Renal cortex interstitium (tissue), 15 donors: ENCODE measurements at places on chromosomes 7 and 10.

DNA sequence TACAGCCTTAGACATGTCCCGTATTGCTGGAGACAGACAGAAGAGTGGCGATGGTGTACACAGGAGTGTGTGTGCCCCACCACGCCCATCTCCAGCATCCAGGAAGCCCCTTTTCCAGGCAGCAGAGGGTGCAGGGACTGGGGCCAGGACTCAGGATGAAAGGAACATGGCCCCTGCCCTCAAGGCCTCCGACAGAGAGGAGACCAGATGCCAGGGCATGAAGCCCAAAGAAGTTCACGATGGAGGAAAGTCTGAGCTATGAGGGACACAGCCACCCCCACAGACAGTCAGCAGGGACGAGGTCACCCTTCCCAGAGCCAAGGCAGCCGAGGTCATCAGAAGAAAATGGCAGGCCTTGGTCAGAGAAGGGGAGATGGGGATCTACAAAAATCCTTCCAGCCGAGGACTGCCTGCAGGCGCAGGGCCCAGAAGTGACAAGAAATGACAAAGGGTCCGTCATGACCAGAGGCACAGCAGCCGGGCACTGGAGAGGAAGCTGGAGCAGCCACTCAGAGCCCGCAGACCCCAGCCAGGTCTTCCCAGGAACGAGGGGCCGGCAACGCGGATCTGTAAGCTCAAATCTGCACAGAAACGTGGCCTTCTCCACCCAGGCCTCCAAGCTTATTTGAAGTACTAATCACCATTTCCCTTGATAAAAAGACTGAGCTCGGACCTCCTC lies 78.7 kb upstream of the PPP2R2D start:
- no peak for DNase-seq

- no peak for DNase-seq
These were observed 13.8 kb upstream of the HOXA2 start for GRCh38 chr7:27116031-27116961.

- no peak for DNase-seq
These were observed 47.8 kb downstream of the PROSER2 start for GRCh38 chr10:11870900-11871400.

- DNase-seq: no peak
These were observed 133.3 kb downstream of the STRA8 start for GRCh38 chr7:135366843-135367508.

- no peak for DNase-seq
These were observed 1087.0 kb upstream of the LRRTM3 start for GRCh38 chr10:65838811-65839210.

DNA sequence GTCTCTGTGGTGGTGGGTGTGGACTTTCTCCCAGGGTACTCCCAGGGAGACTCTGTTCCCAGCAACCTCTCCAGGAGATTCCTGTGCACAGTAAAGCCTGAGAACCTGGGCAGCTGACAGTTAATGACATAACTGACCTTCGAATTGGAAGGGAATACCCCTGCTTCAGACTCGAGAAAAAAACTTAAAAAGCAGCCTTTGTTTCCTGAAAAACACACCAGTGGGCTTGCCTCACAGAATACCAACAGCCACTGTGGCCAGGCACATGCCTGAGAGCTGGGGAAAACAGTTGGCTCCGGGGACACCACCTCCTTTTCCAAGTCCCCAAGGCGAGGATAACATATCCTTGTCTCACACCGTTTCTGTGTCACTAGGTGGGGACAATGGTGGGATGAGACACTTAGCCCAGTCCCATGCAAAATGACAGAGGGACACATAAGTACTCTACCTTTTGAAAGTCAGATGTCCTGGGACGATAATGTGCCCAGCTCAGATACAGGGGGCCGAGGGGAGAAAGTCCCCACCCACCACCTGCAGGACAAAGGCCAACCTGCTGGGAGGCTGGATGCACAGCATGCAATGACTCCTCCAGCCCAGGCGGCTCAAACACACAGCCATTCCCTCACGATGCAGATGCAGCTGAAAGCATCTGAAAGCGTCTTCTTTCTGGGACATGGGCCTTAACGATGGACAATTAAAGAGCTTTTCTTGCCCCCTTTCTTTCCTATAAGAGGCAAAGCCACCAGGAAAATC lies 65.6 kb downstream of the HIPK2 start:
- no peak for DNase-seq

- DNase-seq: no peak
These were observed 73.2 kb downstream of the SFMBT2 start for GRCh38 chr10:7337431-7338171.

GRCh38 chr7:114972567-114972966 lies 50.7 kb downstream of the MDFIC start:
- no peak for DNase-seq

- DNase-seq: no peak
These were observed 28.1 kb downstream of the LRGUK start for GRCh38 chr7:134155206-134155605.

DNA sequence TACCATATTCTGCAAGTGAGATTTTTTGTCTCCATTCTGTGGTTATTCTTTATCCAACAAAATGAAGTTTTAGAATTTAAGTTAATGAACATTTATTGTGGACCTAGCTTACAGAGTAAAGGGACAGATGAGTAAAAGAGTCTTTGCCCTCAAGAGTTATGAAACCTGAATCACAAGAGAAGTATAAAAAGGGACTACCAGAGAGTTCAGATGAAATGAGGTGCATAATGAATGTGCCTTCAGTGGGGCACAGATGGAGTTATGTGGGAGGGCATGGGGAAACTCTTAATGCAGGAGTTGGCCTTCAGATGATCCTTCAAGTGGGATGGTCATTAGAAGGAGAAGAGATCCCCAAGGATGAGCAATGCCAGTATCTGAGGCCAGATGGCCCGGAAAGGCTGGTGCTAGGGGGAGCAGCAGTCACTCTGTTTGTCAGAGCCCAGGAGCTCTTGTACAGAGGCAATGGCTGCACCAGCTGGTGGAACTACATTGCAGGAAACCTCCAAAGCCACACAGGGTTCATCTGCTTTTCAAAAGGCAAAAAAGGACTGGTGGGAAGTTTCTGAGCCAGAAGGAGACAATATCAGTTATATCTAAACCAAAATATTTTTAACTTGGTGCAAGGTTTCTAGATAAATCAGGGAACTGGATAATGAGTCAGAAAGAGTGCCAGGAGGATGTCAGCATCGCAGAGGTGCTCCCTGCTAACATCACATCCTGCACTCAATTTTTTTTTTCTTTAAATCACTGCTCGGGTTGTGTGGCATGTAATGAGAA lies 162.0 kb downstream of the KLF6 start:
- no peak for DNase-seq

- no peak for DNase-seq
These were observed 18.9 kb downstream of the IFT22 start for GRCh38 chr7:101302641-101303101.

GRCh38 chr10:117007080-117007479 lies 2.1 kb upstream of the SHTN1 start:
- DNase-seq: no peak

GRCh38 chr7:110484356-110484755 lies 606.6 kb upstream of the LRRN3 start:
- no peak for DNase-seq

- no peak for DNase-seq
These were observed 200.3 kb upstream of the LYZL2 start for GRCh38 chr10:30829901-30830300.

DNA sequence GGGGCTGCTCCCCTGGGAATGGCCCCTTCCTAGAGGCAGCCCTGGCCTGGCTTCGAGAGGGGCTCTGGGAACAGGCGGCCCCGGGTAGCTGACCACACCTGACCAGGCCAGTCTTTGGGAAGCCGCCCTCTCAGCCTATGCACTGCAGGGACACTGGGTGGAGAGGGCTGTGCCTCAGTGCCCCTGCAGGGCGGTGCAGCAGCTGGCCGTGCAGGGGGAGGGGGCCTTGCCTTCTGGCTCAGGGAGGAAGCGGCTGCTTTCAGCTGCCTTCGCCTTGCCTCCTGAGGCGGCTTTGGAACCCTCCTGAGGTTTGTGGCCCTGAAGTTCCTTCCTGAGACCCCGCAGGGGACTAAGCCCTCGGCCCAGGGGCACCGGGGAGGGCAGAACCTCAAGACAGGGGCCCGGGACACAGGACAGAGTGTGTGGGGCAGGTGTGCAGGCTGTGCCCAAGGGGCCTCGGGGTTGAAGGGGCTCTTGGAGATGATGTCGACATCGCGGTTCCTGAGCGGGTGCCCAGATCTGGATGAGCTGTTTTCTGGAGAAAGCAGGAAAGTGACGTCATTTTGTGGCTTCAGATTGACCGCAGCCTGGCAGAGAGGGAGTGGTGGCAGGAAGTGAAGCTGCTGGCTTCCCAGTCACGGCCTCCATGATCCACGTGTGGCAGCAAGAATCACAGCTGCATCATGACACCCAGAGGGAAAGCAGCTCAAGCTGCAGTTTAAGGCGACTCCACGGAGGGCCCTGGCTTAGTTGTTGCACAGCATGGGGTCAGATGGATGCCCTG lies 17.7 kb downstream of the ADAM8 start:
- no peak for DNase-seq

DNA sequence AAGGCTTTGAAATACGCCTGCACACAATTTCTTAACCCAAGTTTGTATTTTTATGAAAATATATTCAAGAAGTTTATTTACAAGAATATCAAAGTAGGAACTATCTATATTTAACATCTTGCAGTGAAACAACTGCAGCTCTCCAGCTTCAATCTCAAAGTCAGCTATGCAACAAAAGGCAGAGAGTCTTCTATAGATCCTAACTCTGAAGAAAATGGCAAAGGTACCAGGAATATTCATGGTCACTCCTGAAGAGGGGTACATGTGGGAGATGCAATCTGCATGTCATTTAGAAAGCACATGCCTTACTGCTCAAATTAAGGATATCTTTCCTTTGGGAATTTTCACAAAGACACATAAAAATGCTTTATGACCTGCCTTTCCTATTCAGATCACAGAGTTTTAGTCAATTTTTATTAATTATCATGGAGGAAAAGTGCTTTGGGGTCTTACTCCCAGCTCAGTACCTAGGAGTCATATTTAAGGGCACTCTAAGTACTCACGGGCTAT lies 1.5 kb downstream of the ANK3 start:
- DNase-seq: no peak

GRCh38 chr7:45367026-45367425 lies 207.1 kb upstream of the ADCY1 start:
- no peak for DNase-seq

- no peak for DNase-seq
These were observed 46.3 kb downstream of the PDK4 start for GRCh38 chr7:95549818-95550529.

DNA sequence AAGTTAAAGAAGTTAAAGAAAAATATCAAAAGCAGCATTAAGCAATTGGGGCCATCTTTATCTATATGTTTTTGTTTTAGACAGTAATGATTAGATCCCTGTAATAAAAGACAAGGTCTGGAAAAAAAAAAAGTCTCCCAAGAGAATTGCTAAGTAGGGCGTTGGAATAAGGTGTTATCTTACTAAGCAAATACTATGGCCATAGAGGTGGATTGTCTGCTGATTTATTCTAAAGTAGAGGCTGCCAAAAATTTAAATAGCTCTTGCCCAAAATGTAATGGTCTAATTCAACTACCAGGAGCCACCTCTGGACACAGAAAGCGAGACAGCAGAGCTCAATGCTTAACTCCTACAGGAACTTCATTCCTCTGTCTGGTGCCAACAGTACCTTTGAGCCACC lies 71.6 kb downstream of the HERPUD2 start:
- no peak for DNase-seq

DNA sequence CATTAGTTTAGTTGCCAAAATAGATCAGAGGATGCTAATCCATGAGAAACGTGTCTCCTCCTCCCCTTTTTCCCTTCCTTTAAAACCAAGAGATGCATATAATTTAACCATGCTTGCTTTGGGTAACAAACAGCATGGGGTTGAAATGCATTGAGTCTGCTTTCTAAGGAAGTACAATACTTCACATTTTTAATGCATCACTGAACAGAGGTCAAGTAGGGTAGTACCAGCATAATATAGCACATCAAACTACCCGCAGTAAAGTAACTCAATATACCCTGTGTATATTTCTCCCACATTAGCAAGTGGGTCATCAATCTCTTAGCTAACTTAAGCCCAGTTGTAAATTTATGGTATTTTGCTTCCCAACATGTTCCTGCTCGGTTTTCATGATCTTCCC lies 239.3 kb upstream of the SEMA3C start:
- DNase-seq: no peak

- DNase-seq: no peak
These were observed 51.7 kb downstream of the LRRC18 start for GRCh38 chr10:48887982-48888381.

- no peak for DNase-seq
These were observed 570 bp upstream of the PRTFDC1 start for GRCh38 chr10:24952707-24953645.

- DNase-seq: no peak
These were observed 34.8 kb downstream of the KLF6 start for GRCh38 chr10:3750006-3750816.

DNA sequence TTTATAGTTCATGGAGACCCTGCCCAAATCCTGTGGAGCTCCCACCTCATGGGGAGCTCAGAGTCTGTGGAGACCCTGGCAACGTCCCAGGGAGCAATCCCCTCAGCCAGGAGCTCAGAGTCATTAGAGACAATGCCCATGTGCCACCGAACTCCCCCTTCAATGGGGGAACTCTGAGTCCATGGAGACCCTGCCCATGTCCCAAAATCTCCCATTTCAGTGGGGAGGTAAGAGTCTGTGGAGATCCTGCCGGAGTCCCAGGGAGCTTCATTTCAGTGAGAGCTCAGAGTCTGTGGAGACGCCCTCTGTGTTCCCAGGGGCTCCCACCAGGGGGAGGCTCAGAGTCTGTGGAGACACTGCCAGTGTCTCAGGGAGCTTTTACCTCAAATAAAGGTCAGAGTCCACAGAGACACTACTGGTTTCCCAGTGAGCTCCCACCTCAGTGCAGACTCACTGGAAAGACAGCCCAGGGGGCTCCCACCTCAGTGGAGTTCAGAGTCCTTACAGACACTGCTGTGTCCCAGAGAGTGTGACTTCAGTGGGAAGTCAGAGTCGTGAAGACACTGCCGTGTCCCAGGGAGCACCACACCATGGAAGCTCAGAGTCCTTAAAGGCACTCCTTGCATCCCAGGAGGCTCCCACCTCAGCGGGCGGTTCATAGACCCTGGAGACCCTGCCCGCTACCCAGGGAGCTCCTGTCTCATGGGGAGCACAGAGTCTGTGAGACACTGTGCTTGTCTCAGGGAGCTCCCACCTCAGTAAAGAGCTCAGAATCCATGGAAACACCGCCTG lies 5.0 kb downstream of the MYO1G start:
- DNase-seq: no peak

DNA sequence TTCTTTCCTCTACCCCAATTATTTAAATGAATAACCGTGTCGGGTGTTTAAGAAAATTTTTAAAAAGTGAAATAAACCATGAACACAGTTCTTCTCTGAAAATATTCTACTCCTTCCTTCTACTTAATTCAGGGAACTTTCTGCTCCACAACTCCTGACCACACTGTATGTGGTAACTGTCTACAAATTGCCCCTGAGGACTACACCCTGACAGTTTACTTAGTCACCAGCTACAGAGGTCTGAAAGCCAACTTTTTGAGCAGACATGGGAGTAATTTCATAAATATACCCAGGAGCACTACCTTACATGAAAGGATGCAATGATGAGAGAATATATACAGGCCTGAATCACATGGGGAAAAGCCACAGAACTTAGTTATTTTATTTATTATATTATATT lies 523.2 kb upstream of the SORCS1 start:
- DNase-seq: no peak

- no peak for DNase-seq
These were observed 17.6 kb upstream of the SLC29A3 start for GRCh38 chr10:71301371-71301916.

GRCh38 chr7:72925546-72926120 lies 738 bp downstream of the POM121 start:
- DNase-seq: no peak
